ENCODE measurements at places on chromosomes 6 and 20. TPM values are rescaled to one million over a fixed set of nuclear protein-coding genes. Genes with fewer than 3 reads are reported as not detected.

DNA sequence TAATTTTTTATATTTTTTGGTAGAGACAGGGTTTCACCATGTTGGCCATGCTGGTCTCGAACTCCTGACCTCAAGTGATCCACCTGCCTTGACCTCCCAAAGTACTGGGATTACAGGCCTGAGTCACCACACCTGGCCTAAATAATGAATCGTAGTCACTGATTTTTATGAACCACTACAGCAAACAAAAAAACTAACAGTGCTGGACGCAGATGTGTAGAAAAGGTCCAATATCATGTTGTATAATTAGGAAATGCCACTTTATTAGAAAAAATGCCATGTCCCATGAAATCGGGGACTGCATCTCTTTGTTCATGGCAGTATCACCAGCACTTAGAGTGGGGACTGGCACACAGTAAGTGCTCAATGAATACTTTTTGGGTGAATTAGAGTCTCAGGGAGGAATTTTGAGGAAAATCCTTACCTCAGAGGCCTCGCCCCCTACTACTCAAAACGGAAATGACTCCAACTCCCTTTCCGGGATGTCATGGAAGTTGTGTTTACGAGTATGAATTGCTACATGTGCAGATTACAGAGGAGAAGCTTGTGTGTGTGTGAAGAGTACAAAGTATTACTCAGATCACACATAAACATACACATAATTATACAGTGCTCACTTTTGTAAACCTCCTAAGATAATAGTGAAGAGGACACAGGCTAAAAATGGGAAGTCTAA, 43.6 kb upstream of the FAM50B start:
- no peak for DNase-seq

DNA sequence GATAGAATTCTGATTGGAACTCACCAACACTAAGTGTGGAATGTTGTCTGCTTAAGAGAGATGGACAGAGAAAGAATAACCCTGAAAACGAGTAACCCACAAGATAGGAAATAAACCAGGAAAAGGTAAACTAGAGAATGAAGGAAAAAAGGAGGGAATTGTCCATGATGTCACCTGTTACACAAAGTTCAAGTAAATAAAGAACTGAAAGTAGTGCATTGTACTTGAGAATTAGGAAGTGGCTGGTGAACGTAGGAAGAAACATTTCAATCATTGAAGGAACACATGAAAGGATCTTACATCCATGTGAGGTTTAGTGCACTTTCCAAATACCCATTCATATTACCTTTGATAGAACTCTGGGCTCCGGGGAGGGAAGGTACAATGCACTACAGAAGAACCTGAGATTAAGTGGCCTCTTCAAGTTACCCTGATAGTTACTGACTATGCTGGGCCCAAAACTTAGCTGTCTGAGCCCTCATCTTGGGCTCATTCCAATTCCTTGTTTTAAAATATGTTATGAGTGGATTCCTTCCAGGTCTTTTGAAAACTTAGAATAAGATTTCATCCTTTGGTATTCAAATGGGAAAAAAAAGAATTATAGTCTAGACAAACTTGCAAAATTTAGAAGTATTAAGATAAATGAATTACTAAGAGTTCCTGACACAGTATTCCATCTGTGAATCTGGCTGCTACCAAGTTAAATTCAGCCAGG, 1.1 kb upstream of the STX7 start:
- no peak for DNase-seq

ASIP gene
- not detected for total RNA-seq

- DNase-seq = no peak
These were observed 504.3 kb upstream of the MARCKS start for GRCh38 chr6:113352831-113353230.

- no peak for DNase-seq
These were observed 7.8 kb downstream of the RWDD1 start for GRCh38 chr6:116579143-116579542.

GRCh38 chr20:52497731-52498130, 306.2 kb upstream of the ZFP64 start:
- no peak for DNase-seq

All from suprapubic skin (tissue), 4 donors.